ENCODE measurements at places on chromosomes 12 and 14.

GRCh38 chr14:77579780-77580179 is 36.7 kb downstream of the SPTLC2 start:
- peak; percentile 49 for DNase-seq

DNA sequence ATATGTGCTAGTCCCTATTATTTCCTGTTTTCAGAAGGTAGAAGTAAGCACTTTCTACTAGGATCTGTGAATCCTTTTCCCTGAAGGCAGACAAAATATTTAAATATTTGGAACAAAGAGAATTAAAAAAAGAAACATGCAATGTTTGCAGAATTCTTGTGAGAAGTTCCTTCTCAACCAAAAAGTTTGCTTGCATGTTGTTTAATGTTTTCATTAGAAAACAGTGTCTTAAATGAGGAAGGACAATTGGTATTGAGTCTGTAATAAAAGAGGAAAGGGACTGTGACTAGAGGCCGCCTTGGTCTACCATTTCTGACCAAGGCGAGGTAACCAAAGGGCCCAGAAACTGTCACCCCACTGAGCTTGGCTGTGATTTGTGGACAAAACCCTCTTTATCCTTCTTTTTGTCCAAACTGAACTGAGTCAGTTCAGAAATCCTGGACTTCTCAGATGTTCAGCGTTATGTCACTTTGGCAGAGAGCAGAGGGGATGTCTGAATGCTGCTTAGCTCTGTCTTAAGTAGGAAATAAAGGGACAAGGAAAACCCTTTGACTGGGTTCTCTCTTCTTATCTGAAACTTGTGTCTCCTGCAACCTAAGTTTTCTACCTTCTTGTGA is 129.8 kb upstream of the CPM start:
- no peak for DNase-seq

- no peak for DNase-seq
Observed at GRCh38 chr12:82650627-82651337, 35.9 kb upstream of the TMTC2 start.

DNA sequence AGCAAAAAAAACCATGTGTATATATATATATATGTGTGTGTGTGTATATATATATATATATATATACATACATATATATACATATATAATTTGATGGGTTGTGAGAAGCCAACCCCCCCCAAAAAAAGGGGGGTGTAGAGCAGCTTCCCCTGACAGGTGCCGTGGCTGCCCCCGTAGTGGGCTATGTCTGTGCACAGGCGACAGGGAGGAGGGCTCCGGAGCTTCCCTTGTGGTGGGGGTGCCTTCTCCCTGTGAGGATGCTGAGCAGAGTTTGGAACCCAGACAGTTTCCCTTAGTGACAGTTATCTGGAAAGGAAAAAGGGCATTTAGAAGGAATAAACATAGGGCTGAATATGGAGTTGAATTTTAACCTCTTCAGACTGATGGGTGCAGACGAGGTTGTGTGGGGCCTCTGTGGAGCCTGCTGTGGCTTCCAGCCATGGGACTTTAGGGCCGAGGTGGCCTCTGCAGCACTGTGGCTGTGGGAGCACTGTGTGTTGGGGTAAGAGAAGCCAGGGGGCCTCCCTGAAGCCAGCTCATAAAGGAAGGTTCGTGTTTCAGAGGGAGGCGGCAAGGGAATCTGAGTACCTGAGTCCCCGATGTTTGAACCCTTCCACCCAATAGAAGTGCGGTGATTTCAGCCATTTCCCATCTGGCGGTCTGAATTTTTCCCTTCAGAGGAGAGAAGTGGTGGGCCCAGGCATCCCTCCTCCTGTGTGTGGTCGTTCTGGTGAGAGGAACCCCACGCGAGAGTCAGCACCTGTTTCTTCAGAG is 19.8 kb downstream of the XRCC3 start:
- DNase-seq = no peak

GRCh38 chr12:31887109-31887811 is 72.0 kb upstream of the RESF1 start:
- no peak for DNase-seq

DNA sequence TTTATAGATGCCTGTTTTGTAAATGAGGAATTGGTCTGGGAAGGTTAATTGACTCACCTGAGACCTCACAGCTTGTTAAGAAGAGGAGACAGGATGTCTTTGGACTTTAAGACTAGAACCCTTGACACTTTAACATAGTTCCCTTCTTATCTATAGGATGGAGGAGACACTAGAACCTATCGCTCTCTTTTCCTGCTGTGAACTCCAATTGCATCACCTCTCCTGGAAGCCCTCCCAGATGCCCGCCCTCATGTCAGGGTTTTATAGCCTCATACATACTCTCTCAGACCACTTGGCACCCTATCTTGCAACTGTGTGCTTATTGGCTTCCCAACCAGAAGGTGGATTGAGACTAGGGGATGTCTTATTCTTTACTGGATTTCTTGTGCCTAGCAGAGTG is 2.5 kb upstream of the CTDSP2 start:
- no peak for DNase-seq

GRCh38 chr12:15004421-15004820 is 31.6 kb downstream of the PDE6H start:
- no peak for DNase-seq

- no peak for DNase-seq
Observed at GRCh38 chr14:22778084-22778483, 11.6 kb downstream of the OXA1L start.
